Stimulated activated CD4-positive, alpha-beta T cell treated with anti-CD3 and anti-CD28 coated beads, Interleukin-1b, Interleukin-23, amount 100 ng/mL, for 1 hour (primary cell): ENCODE measurements at places on chromosomes 3 and 15.

- DNase-seq: no peak
Measured at GRCh38 chr3:14920536-14920935, 26.8 kb upstream of the NR2C2 start.

- DNase-seq: no peak
Measured at GRCh38 chr3:30513374-30514152, 92.8 kb upstream of the TGFBR2 start.

- DNase-seq: no peak
Measured at GRCh38 chr15:37788330-37788729, 146.1 kb upstream of the TMCO5A start.

GRCh38 chr3:139020868-139021234 lies at the start of gene PRR23B:
TSS of gene PRR23B (minus strand) at chr3:139020926. CDS start at chr3:139020661, 265 bp downstream.
- DNase-seq: no peak

DNA sequence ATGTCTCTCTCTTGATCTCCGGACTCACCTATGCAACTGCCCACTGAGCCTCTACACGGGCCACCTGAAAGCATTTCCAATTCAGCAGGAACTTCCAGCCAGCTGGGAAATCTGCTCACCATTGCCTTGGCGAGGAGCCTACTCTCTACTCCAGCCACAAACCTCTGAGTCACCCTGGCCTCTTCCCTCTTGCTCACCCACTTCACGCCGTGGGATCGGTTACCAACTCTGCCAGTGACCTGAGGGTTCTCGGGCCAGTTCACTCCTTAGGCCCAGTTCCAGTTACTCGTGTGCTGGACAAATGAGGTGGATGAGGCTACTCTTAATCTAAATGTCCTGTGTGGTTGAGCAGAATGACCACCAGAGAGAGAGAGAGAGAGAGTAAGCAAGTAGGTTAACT lies 70.1 kb downstream of the CEMIP start:
- no peak for DNase-seq

- DNase-seq: no peak
Measured at GRCh38 chr15:60373327-60373726, 24.5 kb downstream of the ANXA2 start.

- no peak for DNase-seq
Measured at GRCh38 chr3:64291345-64291744, 66.1 kb upstream of the PRICKLE2 start.

GRCh38 chr15:80769829-80770705 lies 9.1 kb upstream of the CEMIP start:
- no peak for DNase-seq

DNA sequence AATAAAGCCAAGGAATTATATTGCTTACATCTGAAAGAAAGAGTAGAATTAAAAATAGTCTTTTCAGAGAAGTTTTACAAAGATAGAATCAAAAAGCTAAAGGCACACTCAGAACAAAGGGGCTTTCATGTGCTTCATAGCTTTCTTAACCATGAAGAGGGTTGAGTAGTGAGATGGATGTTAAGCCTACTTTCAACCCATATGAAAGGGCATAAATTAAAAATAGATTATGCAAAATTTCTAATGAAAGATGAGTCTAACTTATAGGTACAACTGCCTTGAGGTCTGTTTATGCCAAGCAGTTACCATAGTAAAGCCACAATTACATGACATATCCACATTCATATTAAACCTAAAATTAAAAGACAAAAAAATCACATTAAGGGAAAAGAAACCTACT lies 223.3 kb upstream of the ARHGEF26 start:
- no peak for DNase-seq

DNA sequence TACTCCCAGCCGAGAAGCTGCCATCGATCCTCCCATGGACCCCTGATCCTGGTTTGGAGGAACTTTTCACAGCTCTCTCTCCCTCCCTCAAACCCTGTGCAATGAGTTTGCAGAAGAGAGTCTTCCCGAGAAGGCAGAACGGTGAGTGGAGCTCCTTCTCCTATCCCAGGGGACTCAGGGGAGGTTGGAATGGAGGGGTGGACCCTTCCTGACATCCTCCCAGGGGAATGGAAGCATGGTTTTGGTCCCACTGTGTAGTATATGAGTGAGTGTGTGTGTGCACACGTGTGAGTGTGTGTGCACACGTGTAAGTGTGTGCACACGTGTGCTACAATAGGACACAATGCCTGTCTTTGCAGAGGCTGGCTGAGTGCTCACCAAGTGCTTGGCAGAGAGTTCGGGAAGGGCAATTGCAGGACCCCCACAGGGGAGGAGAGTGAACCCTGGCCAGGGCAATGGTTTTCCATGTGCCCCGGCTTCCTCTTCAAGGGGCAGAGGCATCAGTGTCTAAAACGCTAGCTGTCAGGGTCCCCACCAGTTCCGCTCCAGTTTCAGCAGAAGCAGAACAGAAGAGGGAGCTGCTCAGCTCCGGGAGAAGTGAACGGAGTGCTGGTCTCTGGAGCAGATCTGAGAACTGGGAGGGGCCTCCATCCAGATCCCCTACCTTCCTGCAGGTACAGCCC lies 13.8 kb upstream of the IL16 start:
- no peak for DNase-seq

DNA sequence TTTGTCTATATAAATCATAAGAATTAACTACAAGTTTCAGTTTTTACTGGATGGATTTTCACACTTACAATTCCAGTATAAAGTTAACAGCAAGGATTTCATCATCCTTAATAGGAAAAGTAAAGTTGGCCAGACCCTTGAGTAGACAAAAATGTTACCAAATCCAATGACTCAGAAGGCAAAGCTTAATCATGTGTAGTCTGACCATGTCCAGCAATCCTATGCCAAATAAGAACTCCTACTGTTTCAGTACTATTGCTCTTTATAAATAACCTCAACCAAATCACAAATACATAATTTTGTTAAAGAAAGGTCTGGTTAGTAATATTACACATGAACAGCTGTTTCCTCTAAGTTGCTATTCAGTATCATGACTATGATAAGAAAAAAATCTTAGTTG lies 35.0 kb downstream of the PLOD2 start:
- DNase-seq: no peak

DNA sequence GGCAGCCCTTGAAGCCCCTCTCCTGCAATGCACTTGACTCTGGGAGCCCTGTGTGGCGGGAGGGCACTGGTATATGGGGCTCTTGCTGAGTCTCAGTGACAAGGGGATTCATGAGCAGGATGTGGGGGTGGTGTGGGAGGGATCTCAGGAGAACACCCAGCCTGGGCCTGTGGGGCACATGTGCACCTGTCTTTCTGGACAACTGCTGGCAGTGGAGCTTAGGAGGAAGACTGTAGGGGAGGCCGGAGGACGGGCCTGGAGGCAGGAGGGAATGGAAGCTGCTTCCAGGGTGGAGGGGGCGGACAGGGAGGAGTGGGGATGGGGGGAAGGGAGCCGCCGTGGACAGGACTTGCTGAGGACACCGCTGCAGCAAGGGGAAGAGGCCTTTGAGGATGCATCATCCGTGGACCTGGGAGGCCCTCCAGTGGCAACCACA lies 10.8 kb upstream of the SNRPA1 start:
- no peak for DNase-seq
